ENCODE measurements at places on chromosomes 7 and 10.

DNA sequence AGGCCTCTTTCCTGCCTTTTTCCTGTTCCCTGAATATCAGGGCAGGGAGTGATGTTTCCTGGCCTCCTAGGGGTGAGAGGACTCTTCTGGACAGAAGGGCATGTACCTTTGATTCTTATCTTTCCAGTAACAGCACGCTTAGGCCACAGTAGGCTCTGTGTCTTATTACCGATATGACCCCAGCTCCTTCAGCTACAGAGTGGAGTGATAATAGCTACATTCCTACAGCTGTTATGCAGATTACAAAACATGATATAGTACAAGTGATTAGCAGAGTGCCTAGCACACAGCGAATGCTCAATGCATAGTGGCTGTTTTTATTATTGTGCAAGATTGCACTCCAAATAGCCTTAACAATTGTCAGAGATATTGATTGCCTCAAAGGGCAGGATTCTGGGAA, 574.2 kb downstream of the CCSER2 start:
- no peak for DNase-seq

- DNase-seq: no peak
Measured at GRCh38 chr10:21398563-21399231, 126.8 kb downstream of the SKIDA1 start.

GRCh38 chr10:70513848-70514309, 35.3 kb downstream of the PALD1 start:
- DNase-seq: no peak

GRCh38 chr7:150848111-150848510, 4.2 kb upstream of the AOC1 start:
- DNase-seq: no peak

GRCh38 chr10:120833222-120833928, 17.8 kb upstream of the WDR11 start:
- DNase-seq: no peak

DNA sequence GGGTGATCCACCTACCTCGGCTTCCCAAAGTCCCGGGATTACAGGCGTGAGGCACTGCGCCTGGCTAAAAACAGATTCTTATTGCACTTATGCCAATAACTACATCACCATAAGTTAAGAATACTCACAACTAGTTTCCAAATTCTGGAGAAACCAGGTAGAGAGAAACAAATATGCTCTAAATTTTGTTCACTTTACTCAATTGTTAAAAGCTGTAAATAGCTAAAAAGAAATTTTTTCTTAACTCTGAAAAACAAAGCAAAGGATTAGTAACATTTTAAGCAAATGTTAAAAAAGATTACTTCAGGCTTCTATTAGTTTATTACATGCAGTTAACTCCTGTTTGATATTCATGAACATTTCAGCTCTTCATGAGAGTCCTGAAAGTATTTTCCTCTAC, 28.3 kb upstream of the ZMIZ2 start:
- DNase-seq: no peak

DNA sequence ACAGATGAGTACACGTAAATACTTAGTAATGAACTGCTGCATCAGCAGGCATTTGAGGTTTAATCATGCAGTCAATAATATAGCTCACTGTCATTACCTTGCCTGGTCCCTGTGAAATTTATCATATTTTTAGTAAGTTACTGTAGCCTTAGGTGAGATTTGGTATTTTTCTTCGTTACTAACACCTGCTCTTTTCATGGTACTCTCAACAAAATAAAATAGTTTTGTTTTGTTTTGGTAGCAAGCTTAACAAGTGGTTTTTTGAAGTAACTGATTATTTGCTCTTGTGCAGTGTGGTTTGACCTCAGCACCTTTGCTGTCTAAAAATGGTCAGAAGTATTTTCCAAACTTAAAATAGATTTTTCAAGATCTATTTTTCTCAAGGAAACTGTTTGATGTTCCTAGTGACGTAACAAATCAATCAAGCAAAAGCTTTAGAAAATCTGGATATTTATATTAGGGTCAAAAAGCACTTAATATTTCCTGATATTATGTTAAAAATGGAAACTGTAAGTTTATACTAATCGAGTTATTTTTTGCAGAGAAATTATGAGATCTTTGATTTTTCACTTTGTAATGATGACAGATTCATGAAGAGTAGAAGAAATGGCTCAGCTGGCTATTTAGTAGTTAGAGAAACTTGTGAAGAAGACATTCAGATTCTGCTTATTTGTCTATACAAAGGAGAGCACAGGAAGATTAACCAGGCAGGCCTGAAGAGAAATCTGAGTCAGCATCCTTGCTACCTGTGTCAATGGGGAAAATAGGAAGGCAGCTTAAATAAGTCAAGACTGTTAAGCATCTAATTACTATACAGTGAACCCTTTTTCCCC, 21.0 kb upstream of the RPA3 start:
- no peak for DNase-seq

- no peak for DNase-seq
Measured at GRCh38 chr7:134948736-134949135, 37.6 kb upstream of the AGBL3 start.

GRCh38 chr7:47400001-47400400, 181.9 kb downstream of the TNS3 start:
- DNase-seq: no peak

- no peak for DNase-seq
Measured at GRCh38 chr10:101563007-101563406, 25.1 kb downstream of the POLL start.

GRCh38 chr7:5780801-5781496, 514 bp downstream of the RNF216 start:
- DNase-seq: no peak

DNA sequence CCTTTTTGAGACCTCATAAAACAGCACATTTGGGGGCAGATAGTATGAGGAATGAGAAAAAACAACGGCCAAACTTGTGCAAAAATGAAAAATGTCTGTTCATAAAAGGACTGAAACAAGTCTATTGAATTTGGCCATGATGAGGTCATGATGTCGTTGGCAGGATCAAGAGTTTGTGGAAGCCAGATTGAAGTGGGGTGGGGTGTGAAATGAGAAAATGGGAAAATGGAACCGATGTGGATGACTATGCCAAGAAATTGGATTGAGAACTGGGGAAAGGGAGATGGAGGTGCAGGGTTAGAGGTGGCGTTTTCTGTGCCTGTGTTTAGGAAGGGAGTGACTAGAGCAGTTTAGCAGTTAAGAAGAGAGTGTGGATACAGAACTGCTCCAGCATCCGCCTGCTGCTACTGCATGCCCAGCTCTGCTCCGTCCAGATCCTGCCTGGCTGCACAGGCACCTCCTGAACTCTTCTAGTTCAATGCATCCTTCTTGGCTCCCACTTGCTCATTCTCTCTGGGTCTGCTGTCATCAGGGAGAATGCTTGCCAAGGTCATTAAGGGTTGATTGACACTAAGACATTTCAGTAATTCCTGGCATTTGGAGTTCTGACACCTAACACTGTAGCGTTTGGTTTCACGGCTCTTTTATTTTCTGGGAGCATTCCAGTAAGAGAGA, 111.9 kb downstream of the GALNT17 start:
- DNase-seq: no peak

DNA sequence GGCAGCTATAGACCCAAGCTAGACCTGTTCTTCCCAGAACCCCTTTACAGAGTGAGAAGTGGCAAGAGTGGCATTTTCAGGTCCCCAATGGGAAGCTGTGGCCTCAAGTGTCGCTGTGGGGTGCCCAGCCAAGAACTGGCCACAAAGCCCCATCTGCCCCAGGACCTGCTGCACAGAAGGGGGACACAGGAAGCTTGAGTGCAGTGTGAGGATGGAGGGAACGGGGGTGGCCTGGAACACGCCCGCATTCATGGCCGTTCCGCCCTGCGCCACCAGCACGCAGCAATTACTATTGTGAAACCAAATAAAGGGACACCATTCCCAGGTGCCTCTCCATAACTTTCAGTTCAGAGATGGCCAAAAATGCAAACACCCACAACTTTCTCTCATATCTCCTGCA, 237.6 kb upstream of the TCERG1L start:
- DNase-seq: no peak

DNA sequence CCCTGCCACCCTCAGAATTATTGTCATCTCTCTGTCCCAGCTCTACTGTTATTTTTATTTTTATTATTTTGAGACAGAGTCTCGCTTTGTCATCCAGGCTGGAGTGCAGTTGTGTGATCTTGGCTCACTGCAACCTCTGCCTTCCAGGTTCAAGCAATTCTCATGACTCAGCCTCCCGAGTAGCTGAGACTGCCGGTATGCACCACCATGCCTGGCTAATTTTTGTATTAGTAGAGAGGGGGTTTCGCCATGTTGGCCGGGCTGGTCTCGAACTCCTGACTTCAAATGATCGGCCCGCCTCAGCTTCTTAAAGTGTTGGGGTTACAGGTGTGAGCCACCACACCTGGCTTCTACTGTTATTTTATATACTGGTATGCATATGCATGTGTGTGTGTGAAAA, 11.0 kb downstream of the CALHM2 start:
- DNase-seq: no peak

- DNase-seq: no peak
Measured at GRCh38 chr7:2405601-2406345, 2.4 kb downstream of the CHST12 start.

- DNase-seq: no peak
Measured at GRCh38 chr10:121069061-121069850, 218.1 kb downstream of the WDR11 start.

GRCh38 chr7:12612622-12613021, 42.1 kb downstream of the SCIN start:
- DNase-seq: no peak

GRCh38 chr7:51340029-51340838, 23.6 kb upstream of the COBL start:
- no peak for DNase-seq

GRCh38 chr10:112875476-112876267, 74.4 kb upstream of the TCF7L2 start:
- no peak for DNase-seq

GRCh38 chr7:28037220-28038010, 143.2 kb downstream of the JAZF1 start:
- no peak for DNase-seq

- DNase-seq: no peak
Measured at GRCh38 chr7:12488341-12488740, 82.2 kb upstream of the SCIN start.

- DNase-seq: no peak
Measured at GRCh38 chr7:101824440-101824839, 7.0 kb downstream of the CUX1 start.

DNA sequence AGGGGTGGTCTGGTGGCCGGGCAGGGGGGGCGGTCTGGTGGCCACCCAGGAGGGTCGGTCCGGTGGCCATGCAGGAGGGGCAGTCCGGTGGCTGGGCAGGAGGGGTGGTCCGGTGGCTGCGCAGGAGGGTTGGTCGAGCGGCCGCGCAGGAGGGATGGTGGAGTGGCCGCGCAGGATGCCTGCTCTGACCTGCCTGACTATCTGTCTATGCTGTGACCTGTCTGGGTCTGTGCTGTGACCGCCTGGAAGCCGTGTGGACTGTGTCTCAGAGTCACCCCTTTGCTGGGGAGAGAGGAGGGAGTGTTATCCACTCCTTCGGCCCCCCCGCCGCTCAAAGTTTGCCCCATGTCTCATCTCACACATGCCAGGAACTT, 113.2 kb downstream of the ACTR3B start:
- no peak for DNase-seq

DNA sequence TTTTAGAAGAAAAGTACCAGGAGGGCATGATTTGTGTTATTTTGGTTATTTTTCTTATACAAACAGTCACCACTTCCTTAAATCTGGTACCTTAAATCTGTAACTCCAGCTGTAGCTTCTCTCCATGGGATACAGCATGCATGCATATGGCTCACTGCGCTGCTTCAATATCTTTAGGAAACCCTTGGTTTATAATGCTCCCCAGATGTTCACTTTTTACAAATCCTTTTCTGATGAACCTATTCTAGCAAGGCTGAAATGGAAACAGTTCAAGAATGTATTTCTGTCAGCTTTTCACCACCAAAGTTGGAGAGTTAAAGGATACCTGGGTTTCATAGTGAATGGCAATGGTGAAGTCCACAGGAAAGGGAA, 50.9 kb downstream of the LAMB4 start:
- no peak for DNase-seq

DNA sequence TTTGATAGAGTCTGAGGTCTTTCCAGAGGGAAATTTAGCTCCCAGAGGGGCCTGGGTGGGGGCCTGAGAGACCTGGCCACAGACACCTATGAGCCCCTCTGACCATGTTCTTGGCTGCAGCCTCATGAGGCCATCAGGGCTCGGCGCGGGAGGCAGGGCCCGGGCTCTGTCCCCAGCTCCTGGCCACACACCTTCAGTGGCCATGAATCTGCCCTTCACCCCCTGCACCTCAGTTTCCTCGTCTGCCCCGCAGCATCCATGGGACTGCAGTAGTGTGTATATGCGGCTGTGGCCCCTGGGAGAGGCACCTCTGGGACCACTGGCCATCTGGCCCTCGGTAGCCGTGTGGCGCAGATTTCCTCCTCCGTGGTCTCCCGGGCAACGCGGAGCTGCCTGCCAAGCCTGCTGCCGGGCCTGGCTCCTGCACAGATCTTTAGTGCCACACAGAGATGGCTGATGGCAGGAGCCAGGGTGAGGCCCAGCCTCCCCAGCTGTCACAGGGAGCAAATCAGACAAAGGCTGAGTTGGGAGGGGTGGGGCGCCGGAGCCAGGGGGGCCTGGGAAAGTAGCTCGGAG, 23.6 kb upstream of the ADCYAP1R1 start:
- DNase-seq: no peak

DNA sequence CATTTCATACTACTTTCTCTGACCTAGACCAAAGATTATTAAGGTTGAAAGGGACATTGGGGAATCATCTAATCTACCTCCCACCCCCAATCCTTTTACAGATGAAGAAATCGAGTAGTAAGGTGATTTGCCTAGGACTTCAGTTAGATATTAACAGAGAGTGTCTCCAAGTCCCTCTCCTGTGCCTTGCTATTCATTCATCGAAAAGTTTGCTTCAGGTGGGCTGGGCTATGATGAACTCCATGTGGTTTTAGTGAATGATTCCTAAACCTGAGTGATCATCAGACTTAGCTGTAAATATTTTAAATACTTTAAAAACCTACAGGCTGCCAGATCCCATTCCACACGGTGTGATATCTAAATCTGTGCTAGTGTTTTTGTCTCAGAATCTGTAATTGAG, 259.4 kb upstream of the SORCS1 start:
- DNase-seq: no peak

- DNase-seq: no peak
Measured at GRCh38 chr7:22248111-22248809, 108.7 kb downstream of the RAPGEF5 start.

DNA sequence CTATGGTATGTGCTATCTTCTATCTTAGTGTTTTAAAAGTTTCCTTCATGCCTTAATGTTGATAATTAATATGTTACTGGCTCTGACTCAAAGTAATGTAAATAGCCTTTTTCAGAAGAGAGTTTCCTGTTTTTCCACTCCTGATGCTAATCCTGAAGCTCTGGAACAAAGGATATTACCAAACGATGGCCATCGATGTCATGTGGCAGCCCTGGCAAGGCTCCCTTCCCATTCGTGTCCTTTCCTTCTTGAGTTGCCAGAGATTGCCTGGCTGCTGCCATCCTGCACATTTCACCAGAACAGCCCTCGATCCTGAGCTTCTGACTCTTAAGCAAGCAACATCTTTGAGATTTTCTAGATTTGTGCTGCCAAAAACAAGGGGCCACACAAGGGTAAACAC, 46.0 kb downstream of the RNF133 start:
- no peak for DNase-seq

Measured in stimulated activated CD8-positive, alpha-beta memory T cell treated with anti-CD3 and anti-CD28 coated beads, Interleukin-7, amount 100 ng/mL, for 1 hour (primary cell).